Amniotic epithelial cell (primary cell): ENCODE measurements at places on chromosomes 3 and 15.

GRCh38 chr3:195458316-195458717 is 15.5 kb upstream of the ACAP2 start:
- DNase-seq: peak; percentile 41

GRCh38 chr3:108780235-108780634 is 23.0 kb upstream of the RETNLB start:
- no peak for DNase-seq

DNA sequence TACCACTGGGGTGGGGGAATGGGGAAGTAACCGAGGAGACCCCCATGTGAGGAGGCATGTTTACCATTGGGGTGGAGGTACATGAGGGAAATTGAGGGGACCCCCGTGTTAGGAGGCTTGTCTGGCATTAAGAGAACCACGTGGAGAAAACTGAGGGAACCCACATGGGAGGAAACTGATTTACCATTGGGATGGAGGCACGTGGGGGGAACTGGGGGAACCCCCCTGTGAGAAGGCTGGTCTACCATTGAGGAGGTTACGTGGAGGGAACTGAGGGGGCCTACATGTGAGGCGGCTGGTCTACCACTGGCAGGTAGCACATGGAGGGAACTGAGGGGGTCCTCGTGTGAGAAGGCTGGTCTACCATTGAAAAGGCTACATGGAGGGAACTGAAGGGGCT is 159.4 kb downstream of the FBLN2 start:
- no peak for DNase-seq

DNA sequence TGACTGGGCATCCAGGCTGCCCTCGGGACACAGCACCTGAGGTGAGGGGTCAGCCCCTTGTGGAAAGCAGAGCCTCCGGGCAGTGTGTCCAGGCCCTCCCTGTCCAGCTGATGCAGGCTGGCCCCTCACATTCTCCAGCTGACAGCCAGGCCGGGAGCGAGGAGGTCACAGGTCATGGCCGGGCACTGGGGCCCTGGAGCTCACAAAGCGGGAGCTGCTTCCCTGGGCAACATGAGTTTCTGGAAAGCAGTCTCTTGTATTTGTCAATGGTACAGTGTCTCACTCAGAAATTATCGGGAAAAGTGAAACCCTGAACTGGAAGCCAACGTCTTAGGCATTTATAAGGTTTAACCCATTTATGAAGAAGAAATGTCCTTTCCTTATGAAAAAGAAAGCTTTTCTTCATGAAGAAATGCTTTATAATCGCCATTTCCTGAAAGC is 118.5 kb downstream of the OPA1 start:
- DNase-seq: no peak

DNA sequence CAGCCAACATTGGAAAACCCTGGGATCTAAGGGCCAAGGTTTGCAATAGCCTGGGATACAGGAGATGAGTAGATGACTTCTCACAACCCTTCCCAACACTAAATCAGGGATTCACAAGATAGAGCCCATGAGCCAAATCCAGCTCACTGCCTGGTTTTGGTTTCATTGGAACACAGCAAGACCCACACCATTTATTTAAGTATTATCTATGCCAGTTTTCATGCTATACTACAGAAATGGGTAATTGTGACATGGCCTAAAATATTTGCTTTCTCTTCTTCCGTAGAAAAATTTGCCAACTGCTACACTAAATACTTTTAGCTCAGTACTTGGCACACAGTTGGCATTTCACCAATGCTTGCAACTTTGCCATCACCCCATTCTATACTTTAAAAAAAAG is 132.0 kb upstream of the LMCD1 start:
- DNase-seq: no peak

DNA sequence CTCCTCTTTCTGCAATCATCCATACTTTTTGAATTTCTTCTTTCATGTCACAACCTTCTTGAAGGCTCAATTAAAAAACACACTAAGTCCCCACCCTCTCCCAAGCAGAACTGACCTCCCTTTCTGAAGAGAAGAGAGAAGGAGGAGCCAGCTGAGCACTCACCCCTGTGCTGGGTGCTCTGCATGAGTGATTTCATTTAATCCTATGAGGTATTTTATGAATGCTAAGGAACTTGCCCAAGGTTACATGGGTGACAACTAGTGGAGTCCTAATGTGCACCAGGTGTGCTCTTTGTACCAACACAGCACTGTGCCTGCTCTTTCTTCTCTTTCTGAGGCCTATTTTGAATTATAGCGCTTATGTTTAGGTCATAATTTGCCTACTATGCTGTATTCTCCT is 135.6 kb downstream of the DUT start:
- no peak for DNase-seq

- no peak for DNase-seq
Measured at GRCh38 chr3:175668300-175668699, 809.2 kb downstream of the NAALADL2 start.

GRCh38 chr15:51312166-51313073 is 26.0 kb downstream of the CYP19A1 start:
- DNase-seq: no peak

DNA sequence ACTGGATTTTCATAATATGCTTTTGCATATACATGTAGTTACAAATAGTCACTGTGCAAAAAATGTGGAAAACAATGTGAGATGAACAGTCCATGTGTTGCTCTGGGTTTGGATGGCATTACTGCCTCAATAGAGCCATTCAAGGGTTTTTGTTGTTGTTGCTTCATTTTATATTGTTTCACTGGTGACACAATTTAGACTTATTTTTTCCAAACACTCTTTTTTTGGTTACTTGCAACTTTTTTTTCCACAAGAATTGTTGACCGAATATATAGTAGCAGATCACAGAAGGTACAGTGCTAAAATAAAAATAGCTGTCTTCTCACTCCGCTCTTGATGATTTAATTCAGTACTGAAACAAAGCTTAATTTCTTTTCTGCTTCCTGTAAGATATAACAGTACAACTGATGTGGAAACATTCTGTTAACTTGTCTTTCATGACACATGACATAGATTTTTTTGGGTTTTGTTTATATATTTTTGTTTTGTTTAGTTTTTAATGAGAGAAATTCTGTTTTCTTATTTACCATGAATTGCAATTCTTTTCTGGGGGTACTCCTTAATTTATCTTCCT is 618.6 kb downstream of the NAALADL2 start:
- no peak for DNase-seq

- peak; percentile 11 for DNase-seq
Measured at GRCh38 chr3:21750831-21751391, at the start of gene ZNF385D. TSS of gene ZNF385D (minus strand) at chr3:21751210. CDS start at chr3:21750916, 294 bp downstream.

DNA sequence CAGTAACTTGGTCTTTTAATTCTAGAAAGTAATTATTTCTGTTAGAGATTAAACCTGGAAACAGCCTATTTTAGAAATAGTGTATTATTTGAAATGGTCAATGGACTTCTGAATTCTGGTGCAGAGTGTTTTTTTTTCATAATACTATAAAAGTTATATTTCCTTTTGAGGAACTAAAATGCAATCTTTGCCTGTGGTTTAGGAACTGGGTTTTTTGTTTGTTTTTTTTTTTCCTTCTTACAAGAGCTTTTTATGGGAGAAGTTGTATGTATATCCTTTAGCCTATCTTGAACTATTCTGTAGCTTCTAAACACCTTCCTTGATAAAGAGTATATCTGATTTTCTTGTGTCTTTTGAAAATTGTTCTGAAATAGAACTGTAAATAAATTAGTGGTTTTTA is 88.3 kb downstream of the ARIH1 start:
- no peak for DNase-seq

GRCh38 chr3:40969756-40970466 is 229.4 kb upstream of the CTNNB1 start:
- DNase-seq: no peak

- DNase-seq: no peak
Measured at GRCh38 chr3:71905426-71905825, 120.5 kb upstream of the PROK2 start.

GRCh38 chr3:34808287-34808686 is 831.0 kb upstream of the ARPP21 start:
- no peak for DNase-seq

- DNase-seq: no peak
Measured at GRCh38 chr3:79651536-79652065, 116.2 kb downstream of the ROBO1 start.

- no peak for DNase-seq
Measured at GRCh38 chr3:152128356-152128755, 140.4 kb upstream of the MBNL1 start.

GRCh38 chr15:101022306-101022705 is 103.1 kb downstream of the LRRK1 start:
- DNase-seq: no peak

- no peak for DNase-seq
Measured at GRCh38 chr15:101376615-101377395, 81.8 kb upstream of the SNRPA1 start.

DNA sequence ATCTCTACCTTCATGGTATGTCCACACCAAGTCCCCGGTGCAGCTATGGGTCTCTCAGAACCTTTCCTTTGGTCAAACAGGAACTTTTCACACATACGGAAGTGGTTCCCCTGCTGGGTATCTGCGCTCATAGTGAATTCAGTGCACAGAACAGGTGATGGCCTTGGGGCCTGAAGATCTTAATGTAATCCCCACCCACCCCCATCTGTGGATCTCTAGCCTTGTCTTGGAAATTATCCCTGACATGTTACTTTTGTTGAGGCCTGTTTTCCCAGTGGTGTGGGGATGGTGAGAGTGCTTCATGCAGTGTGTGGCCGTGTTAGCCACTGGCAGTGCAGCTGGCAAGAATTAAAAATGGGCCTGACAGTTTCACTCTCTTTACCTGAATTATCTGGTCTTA is 71.9 kb upstream of the MYZAP start:
- DNase-seq: no peak

GRCh38 chr3:111733154-111733553 is 125.9 kb upstream of the PHLDB2 start:
- DNase-seq: no peak

DNA sequence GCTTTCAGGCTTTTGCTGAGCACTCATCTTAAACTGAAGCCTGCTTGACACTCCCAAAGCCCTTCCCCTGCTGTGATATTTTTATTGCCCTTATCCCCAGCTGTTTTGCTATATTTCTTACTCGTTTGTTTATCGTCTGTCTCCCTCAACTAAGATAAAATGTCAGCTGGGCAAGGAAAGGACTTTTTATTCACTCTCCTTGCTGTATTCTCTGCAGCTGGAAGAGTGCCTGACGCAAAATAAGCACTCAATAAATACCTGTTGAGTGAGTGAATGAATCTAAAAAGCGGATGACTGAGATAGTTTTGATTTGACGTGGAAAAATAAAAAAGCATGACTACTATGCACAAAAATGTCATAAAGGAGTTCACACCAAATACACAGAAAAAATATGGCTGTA is 84.8 kb upstream of the POMGNT2 start:
- DNase-seq: peak; percentile 52

GRCh38 chr3:101243285-101244211 is 76.8 kb downstream of the IMPG2 start:
- no peak for DNase-seq

DNA sequence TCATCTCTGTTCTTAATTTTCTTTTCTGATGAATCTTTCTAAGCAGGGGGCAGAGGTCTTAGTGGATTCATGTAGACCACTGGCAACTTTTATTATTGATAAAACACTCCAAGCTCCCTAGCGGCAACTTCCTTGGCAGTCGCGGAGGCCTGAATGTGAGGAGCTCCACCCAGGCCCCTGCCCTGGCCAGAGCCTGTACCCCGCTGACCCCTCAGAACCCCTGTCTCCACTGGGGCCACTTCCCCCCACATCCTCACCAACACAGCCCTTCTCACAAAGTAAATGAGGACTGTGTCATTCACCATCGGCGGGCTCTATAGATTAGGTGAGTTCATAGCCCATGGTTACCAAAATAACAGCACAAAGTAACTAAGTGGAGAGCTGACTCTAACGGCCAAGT is 111.6 kb downstream of the TPRA1 start:
- no peak for DNase-seq

- no peak for DNase-seq
Measured at GRCh38 chr3:48088056-48088748, 72.0 kb upstream of the MAP4 start.
